Kidney glomerular epithelial cell (primary cell): ENCODE measurements at places on chromosomes 6 and 20.

- no peak for DNase-seq
Observed at GRCh38 chr20:5153152-5153467, 26.3 kb downstream of the CDS2 start.

- no peak for DNase-seq
Observed at GRCh38 chr6:160226118-160226591, 32.5 kb downstream of the SLC22A2 start.

DNA sequence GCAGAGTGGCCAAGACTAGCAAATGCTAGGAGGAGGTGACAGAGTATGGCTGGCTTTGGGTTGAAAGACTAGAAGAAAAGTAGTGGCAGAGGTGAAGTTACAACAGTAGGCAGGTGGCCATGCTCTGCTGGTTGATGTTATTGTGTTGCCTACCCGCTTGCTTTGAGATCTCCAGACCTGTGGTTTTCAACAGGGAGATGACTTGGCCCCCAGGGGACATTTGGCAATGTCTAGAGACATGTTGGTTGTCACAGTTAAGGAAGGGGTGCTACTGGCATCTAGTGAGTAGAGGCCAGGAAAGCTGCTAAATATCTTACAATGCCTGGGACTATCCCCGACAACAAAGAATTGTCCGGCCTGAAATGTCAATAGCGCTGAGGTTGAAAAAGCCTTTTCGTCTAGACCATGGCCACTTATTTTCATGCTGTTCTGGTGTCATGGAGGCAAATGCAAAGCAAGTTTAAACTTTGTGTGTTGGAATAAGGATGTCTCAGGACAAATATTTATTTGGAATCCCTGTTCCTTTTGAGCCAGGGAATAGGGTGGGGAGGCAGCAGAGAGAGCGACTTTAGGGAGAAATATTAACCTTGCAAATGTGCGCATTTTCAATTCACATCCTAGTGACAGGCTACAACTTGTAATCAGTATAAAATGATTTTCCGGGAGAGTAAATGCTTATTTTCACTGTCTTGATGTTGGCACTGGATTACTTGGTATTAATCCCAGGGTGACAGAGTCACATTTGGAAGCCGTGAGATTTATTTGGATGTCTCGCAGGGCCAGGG lies 203.9 kb downstream of the ZNF217 start:
- no peak for DNase-seq

DNA sequence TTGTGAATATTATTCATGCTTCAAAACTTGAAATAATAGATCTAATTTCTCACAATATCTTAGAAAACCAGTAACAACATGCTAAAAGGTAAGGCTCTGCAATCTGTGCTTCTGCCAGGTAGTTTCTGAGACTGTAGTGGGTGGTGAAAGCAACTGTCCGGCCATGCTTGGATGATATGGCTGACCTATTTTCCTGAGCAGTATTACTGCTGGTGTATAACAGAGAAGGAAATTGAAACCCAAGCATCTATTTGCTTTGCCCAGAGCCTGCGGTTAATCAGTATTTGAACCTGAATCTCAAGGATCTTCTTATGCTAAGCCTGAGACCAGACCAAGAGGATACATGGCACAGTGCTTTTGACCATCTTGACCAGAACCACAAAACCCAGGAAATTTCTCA lies 563.8 kb downstream of the COL12A1 start:
- no peak for DNase-seq

- no peak for DNase-seq
Observed at GRCh38 chr6:25105070-25105925, 169.5 kb upstream of the RIPOR2 start.

- DNase-seq = no peak
Observed at GRCh38 chr6:158206740-158207421, 38.7 kb downstream of the GTF2H5 start.

GRCh38 chr6:10184371-10185227 lies 230.3 kb downstream of the TFAP2A start:
- DNase-seq = no peak

DNA sequence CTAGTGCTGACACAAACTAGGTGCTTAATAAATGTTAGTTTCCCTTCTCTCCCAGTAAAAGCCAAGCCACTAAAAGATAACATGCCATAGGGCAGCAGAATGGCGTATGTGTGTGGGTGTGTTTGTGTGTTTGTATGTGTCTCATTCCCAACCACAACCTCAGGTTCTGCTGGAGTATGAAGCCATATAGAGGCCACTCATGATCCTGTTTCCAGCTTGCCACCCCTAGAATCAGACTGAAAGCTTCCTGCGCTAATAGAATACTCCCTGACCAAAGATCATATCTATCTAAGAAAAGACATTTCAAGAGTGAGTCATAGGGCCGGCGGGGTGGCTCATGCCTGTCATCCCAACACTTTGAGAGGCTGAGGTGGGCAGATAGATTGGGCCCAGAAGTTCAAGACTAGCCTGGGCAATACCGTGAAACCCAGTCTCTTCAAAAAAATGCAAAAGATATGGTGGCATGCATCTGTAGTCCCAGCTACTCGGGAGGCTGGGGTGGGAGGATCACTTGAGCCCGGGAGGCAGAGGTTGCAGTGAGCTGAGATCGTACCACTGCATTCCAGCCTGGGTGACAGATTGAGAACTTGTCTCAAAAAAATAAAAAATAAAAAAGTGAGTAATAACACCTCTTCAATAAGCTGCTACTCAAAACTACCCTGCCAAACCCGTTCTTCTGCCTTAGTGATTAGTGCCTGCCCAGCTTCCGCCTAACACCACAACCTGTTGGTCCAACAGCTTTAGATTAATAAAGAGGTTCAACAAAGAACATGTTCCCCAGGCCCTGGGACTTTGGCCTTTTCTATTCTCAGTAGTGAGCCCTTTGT lies 11.8 kb upstream of the SNRPC start:
- DNase-seq = no peak

DNA sequence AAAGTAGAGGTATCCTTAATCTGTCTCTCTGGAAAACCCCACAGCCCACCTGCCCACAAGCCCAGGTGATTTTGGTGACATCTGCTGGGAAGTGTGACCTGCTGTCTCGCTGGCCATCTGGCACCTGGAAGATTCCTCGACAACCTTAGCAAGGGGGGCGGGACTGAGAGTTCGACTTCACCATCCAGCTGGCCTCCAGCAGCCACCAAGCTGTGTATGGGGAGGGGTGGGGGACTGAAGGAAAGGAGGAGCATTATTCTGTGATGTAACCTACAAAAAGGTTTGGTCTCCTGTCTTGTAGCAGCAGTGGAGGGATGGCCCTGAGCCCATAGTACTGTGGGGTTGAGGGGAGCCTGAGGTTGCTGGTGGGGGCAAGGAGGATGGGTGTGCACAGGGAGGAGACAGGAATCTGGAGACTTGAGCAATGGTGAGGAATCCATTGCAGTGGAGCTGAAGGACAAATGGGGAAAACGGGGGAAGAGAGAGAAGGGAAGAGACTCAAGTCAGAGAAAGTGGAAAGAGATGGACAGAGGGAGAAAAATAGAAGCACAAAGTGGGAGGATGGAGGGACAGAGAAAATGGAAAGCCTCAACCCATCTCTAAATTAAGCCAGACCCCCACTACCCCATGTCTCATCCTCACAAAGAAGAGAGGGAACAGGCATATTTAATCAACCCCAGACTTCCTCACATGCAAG lies 4.0 kb downstream of the LY6G6F start:
- DNase-seq = no peak

GRCh38 chr20:4038047-4038459 lies 22.7 kb upstream of the RNF24 start:
- DNase-seq = peak; percentile 64

DNA sequence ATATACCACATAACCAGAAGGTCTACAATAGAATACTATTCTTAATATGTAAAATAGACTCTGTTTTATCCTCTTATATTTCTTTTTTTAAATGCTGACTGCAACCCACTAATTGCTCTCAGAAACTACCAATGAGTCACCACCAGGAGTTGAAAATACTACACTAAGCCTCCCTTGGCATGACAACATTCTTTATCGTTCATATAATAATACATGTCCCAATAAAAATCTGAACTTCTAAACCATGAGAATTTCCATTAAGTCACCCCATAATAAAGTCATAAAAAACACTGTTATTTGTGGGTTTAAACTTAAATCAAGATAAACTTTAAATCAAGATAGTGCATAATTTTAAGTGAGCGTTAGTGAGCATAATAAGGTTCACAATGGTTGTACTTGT lies 4.2 kb downstream of the HACE1 start:
- DNase-seq = peak; percentile 59

- no peak for DNase-seq
Observed at GRCh38 chr6:137002505-137002904, 42.3 kb downstream of the IL20RA start.

DNA sequence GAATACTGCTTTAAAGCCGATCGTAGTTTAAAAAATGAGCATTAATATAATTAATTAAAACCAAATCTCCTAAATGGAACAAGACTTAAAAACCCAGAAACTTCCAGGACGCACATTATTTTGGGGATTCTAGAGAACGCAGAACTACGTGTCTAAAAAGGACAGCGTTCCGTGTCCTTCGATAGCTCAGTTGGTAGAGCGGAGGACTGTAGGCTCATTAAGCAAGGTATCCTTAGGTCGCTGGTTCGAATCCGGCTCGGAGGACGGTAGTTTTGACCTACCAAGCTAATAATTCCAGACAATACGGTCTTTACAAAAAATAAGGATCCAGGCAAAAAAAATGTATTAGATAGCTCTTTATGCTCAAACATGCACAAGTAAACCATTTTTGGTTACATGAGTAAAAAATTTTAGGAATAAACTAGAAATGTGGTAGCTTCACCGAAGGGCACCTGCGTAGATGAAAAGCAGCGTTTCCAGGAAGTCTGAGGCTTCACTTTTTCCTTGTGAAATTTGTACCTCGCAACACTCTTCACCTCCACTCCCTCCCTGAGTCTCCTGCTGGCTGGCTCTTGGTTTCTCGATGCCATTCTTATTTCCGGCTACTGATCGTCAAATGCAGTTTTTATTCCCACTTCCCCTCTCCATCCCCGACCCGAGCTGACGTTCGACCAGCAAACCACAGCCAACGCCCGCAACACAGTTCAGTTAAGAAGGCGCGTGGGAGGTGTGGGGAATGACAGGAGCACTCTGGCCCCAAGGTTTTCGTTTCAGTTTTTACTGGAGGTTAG lies 19.6 kb upstream of the ABT1 start:
- DNase-seq = peak; percentile 62

- no peak for DNase-seq
Observed at GRCh38 chr6:166325383-166326042, 16.8 kb downstream of the SFT2D1 start.

DNA sequence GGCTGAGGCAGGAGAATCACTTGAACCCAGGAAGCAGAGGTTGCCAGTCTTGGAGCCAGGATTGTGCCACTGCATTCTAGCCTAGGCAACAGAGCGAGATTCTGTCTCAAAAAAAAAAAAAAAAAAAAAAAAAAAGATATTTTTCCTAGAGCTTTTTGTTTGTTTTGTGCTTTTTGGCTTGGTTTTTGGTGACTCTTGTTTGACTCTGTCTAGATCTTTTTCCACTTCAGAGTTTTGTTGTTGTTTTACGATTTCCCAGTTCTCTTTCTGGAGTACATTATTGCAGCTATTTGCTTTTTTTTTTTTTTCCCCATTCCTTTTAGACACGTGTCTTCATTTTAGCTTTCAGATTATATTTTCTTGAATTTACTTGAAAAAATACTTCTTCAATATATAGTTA lies 67.0 kb upstream of the AKAP12 start:
- DNase-seq = no peak

DNA sequence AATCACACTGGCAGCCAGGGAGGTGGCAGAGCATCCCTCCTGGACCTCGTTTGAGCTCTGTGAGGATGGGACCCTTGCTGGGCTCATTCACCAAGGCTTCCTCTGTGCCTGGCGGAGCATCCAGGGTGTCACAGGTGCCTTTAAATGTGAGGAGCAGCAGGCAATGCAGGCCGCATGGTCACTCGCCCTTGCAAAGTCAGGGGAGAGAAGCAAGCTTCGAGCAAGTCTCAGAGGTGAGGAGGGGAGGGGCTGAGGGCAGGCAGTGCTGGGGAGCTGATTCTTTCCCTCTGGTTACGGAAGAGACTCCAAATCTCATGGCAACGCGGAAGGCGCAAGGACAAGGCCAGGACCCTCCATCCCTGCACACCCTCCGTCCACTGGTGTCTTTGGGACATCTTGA lies 182.7 kb upstream of the PMEPA1 start:
- DNase-seq = no peak

DNA sequence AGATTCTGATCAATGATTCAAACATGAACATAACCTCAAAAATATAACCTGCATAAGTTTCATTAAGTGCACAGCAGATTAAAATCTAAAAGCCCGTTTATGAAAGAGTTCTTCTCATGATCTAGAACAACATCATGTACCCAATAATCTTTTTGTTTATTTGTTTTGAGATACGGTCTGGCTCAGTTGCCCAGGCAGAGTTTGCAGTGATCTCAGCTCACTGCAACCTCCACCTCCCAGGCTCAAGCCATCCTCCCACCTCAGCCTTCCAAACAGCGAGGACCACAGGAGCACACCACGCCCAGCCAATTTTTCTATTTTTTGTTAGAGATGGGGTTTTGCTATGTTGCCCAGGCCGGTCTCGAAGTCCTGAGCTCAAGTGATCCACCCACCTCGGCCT lies 149.7 kb downstream of the CDK19 start:
- no peak for DNase-seq

- DNase-seq = no peak
Observed at GRCh38 chr6:132814716-132815570, 574 bp downstream of the RPS12 start.

GRCh38 chr20:32805721-32806120 lies 14.0 kb upstream of the MAPRE1 start:
- no peak for DNase-seq

DNA sequence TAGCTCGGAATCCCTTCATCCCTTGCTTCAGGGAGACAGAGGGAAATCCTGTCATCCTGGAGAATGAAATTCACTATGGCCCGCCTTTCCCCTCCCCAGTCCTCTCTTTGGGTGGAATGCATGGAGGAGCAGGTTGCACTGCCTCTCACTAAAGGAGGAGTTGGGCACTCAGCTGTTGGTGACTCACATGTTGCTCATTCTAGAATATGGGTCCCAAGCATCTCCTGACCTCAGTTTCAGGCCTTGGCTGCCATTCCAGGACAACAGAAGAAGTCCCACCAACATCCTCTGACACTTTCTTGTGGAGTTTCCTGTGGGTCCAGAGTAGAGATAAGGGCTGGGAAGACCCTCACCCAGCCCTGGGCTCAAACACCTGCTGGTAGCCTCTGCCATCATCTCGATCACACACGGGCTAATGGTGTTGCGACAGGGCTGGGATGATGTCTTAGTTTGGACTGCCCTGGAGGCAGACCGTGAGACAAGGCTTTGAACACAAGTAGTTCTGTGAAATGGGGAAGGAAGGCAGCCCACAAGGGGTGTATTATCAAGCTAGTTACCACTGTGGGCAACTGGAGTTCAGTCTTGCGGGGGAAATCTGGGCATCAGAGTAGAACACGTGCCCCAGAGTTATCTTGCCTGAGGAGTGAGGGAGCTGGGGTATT lies 52.4 kb upstream of the RNF24 start:
- no peak for DNase-seq

DNA sequence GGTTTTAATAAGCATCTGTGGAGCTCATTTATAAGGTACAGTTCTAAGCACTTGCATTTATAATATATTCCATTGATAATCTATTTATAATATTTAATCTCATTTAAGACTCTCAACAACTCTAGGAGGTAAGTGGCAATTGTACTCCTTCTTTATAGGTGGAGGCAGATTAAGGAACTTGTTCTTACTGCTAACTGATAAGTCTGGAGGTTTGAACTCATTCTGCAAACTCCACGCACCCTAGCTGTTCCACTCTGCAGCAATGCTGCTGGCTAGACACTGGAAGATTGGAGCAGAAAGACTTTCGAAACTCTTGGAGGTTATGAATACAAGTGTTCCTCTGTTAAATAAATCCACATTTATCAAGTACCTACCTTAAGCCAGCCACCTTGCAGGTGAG lies 793 bp upstream of the HDAC2 start:
- DNase-seq = no peak

GRCh38 chr20:46901638-46902037 lies 7.0 kb downstream of the EYA2 start:
- no peak for DNase-seq
